Activated CD4-positive, alpha-beta T cell treated with anti-CD3 and anti-CD28 coated beads, Interleukin-2, amount 10 ng/mL, durations not matched to agents 24 days and 14 days (primary cell): ENCODE measurements at places on chromosomes 5 and 9.
A peak's percentile ranks its signal among the peaks of the same experiment; 100 is the strongest.

DNA sequence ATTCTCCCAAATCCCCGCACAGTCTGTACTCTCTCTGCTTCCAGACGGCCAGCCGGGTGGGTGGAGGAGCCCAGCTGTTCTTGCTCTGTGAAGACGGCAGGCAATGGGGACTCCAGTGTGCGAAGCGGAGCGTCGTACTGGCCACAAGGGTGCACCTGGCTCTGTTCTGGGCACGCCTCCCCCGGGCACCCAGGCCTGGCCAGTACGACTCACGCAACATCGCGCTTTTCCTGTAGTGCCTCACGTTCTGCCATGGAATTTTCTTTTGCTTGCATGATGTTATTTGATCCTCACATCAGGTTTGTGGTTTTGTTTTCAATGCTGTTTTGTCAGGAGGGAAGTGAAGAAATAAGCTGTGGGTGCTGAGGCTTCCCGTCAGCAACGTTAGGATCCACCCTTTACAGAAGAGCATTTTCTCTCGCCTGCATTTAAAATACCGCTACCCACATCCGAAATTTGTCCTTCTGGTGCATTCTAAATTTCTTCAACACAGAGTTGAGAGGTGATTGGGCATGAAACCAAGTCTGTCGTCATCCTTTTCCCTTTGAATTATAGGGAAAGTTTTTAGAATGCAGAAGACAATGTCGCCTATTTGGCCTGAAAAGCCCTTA is 311.7 kb downstream of the TRIM36 start:
- no peak for DNase-seq

GRCh38 chr9:124450241-124450924 is at the start of gene ADGRD2:
ADGRD2 (plus strand) TSS chr9:124450451; CDS start chr9:124451667, 1,216 bp downstream.
- no peak for DNase-seq

DNA sequence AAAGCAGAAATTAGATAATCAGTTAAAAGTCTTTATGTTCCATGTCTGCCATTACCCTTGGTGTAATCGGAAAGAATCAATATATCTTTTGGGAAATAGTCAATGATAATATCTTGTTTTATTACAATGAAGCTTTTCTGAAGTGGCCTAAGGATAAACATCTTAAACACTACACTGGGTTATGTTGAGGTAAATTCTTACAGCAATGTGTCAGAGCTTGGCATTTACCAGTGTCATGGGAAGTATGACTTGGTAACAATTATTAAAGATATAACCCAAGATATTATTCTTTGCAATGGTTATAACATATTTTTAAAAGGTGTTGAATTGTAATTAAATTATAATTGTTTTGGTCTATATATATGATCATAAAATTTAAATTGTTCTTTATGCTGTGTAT is 84.7 kb downstream of the CFAP95 start:
- DNase-seq: no peak

GRCh38 chr5:52269401-52269800 is 518.3 kb upstream of the ITGA1 start:
- no peak for DNase-seq

DNA sequence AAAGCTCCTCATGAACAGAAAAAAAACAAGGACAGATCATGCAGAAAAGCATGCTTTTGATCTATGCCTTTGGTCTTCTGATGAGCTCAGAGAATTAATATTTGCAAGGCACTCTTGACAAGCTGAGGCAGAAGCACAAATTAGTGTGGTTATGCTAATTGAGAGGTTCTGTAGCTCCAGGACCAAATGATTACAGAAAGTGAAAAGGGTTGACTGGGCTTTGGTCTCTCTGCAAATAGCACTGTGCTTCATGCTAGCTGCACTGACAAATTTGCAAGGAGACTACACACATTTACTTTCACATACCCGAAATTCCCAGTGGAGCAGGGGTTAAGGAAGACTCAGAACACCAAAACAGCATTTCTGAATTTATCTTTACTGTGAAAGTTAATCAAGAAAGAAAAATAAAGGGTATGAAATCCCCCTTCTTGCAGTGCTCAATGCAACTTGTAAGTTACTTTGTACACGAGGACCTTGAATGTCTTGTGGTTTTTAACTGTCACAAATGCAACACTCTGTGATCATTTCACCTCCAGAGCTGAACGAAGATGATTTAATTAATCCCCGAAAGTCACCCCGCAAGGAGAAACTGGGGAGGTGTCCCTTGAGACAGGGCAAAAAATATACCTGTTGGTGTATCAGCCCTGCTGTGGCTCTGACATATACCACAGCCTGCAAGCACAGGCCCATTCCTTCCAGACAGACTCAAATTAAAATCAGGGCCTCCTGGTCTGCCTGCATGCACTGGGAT is 11.9 kb downstream of the RAPGEF1 start:
- peak; percentile 76 for DNase-seq
